ENCODE measurements at places on chromosomes 11 and 22.

- no peak for DNase-seq
Observed at GRCh38 chr11:45659818-45660160, 5.6 kb downstream of the CHST1 start.

GRCh38 chr11:74771139-74771538 lies 22.5 kb downstream of the RNF169 start:
- DNase-seq: no peak

DNA sequence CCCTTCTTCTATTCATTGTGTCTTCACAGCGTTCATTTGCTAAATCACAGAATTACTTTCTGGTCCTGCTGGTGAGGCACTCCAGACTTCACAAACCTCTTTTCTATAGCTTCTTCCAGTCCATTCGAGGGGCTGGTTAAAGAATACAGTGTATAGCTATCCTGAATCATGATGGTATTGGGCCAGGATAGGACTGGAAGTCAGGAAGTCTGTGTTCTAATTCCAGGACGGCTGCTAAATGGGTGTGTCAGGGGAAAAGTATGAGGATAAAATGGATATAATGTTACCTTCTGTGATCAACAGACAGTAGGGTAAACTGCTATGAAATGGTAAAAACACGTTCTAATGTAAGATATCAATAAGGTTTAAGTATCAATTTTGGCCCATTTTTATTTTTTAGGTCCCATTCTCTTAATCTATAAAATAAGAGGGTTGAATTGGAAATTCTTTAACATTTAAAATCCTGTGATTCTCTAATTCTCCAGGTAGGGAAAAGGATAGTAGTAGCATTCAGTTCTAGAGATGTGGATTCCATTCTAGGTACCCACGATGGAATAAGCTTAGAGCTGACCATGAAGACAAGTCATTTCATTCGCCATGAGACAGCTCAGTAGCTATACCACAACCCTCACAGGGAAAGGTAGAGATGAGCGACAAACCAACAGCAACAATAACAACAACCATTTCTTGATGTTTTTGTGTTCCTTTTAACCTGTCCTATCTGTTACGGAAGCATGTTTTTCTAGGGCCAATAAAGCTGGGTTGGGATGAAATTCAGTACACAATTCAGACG lies 96.1 kb downstream of the SLC1A2 start:
- no peak for DNase-seq

DNA sequence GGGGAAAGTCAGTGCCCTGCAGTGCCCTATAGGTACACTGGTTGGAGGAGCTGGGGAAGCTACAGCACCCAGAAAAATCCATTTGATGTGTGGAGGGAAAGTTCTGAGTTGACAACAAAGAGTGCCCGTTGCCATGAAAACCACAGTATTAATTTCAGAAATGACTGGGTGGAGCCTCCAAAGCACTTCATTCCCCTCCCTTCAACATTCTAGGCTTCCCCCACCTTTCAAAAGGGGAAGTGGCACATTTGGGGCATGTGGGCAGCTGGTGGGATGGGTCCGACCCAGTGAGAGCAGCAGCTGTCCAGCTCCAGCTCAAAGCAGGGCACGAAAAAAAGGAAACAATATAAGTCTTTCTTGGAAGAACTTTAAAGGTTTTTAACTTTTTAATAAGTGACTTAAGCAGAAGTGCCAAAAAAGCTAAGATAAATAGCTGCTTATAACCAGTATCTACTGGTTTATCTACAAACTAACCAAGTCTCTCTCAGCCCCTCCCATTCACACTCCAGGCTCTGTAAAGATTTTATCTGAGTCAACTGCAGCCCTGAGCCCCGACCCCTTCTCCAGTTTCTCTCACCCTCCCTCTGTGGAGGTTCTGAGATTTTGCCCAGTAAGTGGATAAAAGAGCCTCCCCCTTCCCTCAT lies 9.0 kb upstream of the AHNAK start:
- DNase-seq: no peak

DNA sequence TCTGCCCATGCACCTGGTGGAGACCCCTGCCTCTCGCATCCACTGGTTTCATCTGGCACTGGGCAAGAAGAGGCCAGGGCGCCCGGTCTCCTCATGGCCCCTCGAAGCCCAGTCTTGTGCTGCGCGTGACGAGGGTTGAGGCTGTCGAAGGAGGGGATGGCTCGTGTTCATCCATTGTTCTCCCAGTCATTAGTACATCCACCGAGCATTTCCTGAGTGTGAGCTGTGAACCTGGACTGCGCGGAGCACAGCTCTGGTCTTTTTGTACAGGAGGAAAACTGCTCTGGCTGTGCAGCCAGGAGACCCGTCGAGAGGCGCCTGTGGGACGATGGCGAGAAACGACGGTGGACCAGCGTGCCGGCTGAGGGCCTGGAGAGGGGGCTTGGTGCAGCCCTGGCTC lies 6.8 kb downstream of the CACNA1I start:
- DNase-seq: no peak

DNA sequence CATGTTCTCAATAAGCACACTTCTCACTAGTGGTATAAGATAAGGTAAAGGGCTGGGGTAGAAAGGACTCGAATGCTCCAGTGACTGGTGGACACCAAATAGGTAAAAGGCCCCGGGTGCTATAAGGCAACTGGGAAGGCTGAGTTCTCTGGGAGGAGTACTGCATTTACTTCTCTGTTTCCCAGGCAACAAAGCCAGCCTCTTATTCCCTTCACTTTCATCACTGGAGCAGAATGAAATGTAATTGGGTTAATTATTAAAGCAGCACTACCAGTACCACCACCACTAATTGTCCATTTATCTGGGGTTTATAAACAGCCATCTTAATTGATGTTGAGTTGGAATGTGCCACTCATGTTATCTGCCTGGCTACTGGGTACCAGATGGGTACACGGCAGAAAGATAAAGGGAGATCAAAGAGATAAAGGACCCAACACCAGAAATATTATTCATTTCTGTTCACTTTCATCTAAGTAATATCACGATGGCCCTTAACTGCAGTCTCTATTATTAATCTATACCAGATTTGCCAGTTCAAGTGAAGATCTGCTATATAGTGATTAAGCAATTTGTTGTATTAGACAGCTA lies 94.4 kb upstream of the CHRM4 start:
- no peak for DNase-seq
